ENCODE measurements at places on chromosomes 5 and 9. TPM values are rescaled to one million over a fixed set of nuclear protein-coding genes. Genes with fewer than 3 reads are reported as not detected.

CER1 gene
- total RNA-seq, result not detected

GARIN3 gene
- total RNA-seq, result not detected

TMEM252 gene
- not detected for total RNA-seq

CERCAM gene
- total RNA-seq, result 19.2 TPM

BRD8 gene
- total RNA-seq, result 12.3 TPM

RGS14 gene
- total RNA-seq, result 15.1 TPM

PCDHA9 gene
- total RNA-seq, result under 0.01 TPM

Data from tracheal epithelial cell (primary cell).